Uterus (tissue), 4 donors: ENCODE measurements at places on chromosomes 4 and X. TPM values are rescaled to one million over a fixed set of nuclear protein-coding genes. Genes with fewer than 3 reads are reported as not detected.
A peak's percentile ranks its signal among the peaks of the same experiment; 100 is the strongest.

Gene OPHN1
- 8.5 TPM for total RNA-seq

DNA sequence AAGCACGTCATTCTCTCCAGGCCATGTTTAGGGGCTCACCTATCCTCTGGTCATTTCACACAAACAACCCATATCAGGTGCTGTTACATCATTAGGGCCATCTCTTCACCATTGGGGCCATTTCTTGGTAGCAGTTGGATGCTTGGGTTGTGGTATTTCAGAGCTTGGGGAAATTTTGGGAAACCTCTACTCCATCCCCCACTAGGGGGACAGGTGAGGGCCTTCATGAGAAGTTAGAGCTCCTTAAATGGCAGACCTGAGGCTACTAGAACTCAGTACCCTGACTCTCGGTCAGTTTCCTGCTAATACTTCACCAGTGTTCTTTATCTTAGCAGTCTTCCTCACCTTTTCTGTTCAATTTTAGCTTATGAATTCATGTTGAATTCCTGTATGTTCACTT lies 50.2 kb downstream of the ZNF827 start:
- no peaks in the 10 kb centered on the region for H3K36me3 ChIP-seq
- H3K4me1 ChIP-seq, result peaks cover 4% of the 10 kb centered on the region
- H3K27me3 ChIP-seq, result no peaks in the 10 kb centered on the region
- no peak overlapping the region for H3K4me3 ChIP-seq

GRCh38 chr4:23058165-23058776 lies 365.5 kb downstream of the GBA3 start:
- no peak overlapping the region for H3K4me3 ChIP-seq
- H3K36me3 ChIP-seq, result no peaks in the 10 kb centered on the region
- DNase-seq, result no peak
- no peaks in the 10 kb centered on the region for H3K4me1 ChIP-seq
- no peak overlapping the region for H3K27ac ChIP-seq

GRCh38 chr4:102533904-102534303 lies 32.7 kb downstream of the NFKB1 start:
- peaks cover 6% of the 10 kb centered on the region for H3K4me1 ChIP-seq
- H3K36me3 ChIP-seq, result no peaks in the 10 kb centered on the region
- H3K27ac ChIP-seq, result no peak overlapping the region
- no peak for DNase-seq

DNA sequence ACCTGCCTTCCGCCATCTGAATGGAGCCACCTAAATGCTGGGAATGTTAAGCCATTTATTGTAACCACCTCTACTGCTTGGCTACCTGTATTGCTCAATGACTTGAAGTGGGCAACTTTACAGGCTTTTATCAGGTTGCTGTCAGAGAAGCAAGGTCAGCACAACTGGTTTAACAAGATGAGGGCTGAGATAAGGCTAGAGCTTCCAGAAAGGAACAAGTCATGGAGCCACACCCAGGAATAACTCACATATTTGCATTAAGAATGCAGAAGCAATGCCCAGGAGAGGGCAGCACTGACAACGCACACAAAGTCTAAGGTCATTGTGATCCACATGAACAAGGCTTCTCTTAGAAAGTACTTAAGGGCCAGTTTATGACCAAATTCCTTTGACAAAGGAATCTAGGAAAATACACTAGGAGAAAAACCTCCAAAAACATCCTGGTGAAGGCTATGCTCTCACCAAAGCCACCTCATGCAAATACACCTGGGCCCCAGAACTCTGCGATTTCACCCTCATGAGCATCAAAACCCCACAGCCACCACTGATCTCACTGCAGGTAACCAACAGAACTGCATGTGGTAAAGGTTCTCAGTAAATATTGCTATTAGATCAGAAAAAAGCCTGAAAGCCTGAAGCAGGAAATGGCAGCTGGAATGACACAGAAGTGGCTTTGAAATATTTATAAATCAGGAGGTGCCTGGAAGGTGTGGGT lies 15.0 kb upstream of the STS start:
- H3K4me1 ChIP-seq, result no peaks in the 10 kb centered on the region
- H3K4me3 ChIP-seq, result no peak overlapping the region
- peak overlapping the region; percentile 24 for H3K27ac ChIP-seq
- no peak for DNase-seq

GRCh38 chr4:148171596-148171995 lies 270.6 kb downstream of the NR3C2 start:
- H3K36me3 ChIP-seq, result no peaks in the 10 kb centered on the region
- H3K4me1 ChIP-seq, result no peaks in the 10 kb centered on the region
- no peak overlapping the region for H3K4me3 ChIP-seq
- H3K27ac ChIP-seq, result no peak overlapping the region

DNA sequence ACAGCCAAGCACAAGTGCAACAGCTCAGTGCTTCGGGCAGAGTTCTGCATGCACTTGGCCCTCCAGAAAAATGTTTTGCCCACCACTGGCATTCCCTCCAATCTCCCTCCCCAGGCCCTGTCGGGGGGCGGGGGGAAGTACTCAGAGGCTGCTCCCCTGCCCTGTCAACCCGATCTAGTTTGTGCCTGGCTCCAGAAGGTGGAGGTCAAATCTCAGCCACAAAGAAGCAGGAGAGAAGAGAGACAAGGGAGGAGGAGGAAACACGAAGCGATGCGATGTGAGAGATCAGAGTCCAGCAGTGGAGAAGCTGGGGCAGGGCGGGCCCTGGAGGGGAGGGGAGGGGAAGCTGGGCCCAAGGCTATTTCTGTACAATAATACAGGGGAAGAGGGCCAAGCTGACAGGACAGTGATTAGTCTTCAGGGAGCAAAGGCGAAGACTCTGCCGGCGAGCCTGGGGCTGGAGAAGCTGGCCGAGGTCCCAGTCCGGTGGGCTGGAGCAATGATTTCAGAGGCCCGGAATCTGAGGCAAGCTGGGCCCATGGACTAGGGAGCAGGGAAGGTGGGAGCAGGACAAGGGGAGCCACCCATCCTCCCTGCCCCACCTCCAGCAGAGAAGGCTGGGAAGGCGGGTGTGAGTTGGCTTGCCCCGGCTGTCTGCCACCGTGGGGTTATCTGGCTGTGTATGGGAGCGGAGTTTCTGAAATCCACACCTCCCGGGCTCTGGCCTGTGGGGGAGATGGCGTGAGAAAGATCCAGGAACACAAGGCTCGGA lies 167.1 kb downstream of the EFNB1 start:
- H3K27me3 ChIP-seq, result no peaks in the 10 kb centered on the region
- peak overlapping the region; percentile 73 for H3K27ac ChIP-seq
- H3K4me3 ChIP-seq, result no peak overlapping the region
- no peaks in the 10 kb centered on the region for H3K4me1 ChIP-seq
- peak; percentile 76 for DNase-seq
- H3K36me3 ChIP-seq, result no peaks in the 10 kb centered on the region

Gene IL21
- total RNA-seq, result not detected

DNA sequence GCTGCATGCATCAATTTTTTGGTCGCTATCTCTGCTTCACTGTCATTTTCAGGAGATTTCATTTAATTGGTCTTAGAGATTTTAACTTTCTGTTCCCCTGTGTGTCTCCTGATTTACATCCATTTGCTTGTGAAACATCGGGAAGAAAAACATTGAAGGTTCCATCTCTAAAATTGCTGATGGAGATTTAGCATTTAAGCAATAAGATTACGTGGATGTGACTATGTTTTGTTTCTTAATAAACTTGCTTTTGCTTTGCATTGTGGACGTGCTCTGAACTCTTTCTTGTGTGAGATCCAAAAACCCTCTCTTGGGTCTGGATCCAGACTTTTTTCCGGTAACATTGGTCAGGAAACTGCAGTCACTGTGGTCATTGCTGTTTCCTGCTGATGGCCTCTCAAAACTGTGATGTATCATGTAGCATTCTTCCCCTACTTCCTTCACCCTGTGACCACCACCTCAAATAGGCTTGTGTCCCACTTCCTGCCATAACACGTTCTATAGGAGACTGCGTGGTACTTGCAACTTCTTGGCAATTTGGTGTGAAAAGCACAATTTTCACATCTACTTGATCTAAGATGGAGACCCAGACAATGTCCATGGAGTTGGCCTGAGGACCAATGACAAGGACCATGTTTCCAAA lies 4.9 kb downstream of the CXCL2 start:
- DNase-seq, result no peak
- H3K4me1 ChIP-seq, result peaks cover 3% of the 10 kb centered on the region
- H3K36me3 ChIP-seq, result no peaks in the 10 kb centered on the region
- H3K27ac ChIP-seq, result no peak overlapping the region
- no peaks in the 10 kb centered on the region for H3K27me3 ChIP-seq
- H3K4me3 ChIP-seq, result no peak overlapping the region

GRCh38 chrX:34629572-34629971 lies 27.5 kb downstream of the TMEM47 start:
- H3K36me3 ChIP-seq, result no peaks in the 10 kb centered on the region
- no peak overlapping the region for H3K4me3 ChIP-seq
- no peak overlapping the region for H3K27ac ChIP-seq
- DNase-seq, result no peak
- H3K4me1 ChIP-seq, result no peaks in the 10 kb centered on the region

- H3K4me3 ChIP-seq, result no peak overlapping the region
- no peaks in the 10 kb centered on the region for H3K27me3 ChIP-seq
- no peaks in the 10 kb centered on the region for H3K4me1 ChIP-seq
- no peaks in the 10 kb centered on the region for H3K36me3 ChIP-seq
These were observed 53.9 kb upstream of the C4orf50 start for GRCh38 chr4:6071959-6072720.

Gene KIT
- total RNA-seq, result 19.4 TPM

GRCh38 chr4:113882668-113883067 lies 96.8 kb downstream of the ARSJ start:
- no peaks in the 10 kb centered on the region for H3K4me1 ChIP-seq
- H3K27ac ChIP-seq, result no peak overlapping the region
- H3K4me3 ChIP-seq, result no peak overlapping the region
- H3K27me3 ChIP-seq, result no peaks in the 10 kb centered on the region
- no peaks in the 10 kb centered on the region for H3K36me3 ChIP-seq
- DNase-seq, result no peak

DNA sequence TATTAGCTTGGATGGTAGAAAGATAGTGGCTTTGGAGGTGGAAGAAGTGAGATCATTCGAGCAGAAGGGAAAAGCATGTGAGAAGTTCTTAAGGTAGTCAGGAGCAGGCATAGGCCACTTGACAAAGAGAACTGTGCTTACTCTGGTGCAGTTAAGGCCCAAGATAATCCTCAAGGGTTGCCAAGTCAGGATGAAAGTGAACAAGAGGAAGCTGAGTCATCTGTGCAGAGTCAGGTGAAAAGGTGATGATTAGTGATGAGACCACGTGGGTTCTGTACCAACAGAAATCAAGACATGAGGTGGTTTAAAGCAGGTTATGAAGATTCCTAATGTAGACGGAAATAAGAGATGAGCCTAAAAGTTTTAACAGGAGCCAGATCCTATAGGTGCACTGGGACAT lies 369.8 kb downstream of the DTHD1 start:
- no peak overlapping the region for H3K4me3 ChIP-seq
- no peak for DNase-seq
- no peak overlapping the region for H3K27ac ChIP-seq
- H3K4me1 ChIP-seq, result no peaks in the 10 kb centered on the region
- H3K27me3 ChIP-seq, result no peaks in the 10 kb centered on the region

DNA sequence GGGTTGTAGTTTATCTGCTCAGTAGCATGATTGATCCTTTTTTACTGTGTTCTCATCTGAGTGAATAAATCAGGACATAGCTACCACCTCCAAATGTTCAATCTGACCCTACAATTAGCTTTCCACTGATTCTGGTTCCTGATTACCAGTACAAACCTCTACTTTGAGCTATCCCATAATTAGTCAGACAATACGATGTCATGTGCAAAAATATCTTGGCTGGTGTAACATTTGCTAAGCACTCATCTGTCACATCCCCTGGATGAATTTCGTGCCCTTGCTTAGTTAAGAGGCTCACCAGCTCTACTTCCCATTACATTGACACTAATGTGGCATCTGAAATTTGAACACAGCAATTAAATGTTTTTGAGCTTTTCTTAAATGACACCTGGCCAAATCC lies 1101.0 kb upstream of the PCDH7 start:
- no peaks in the 10 kb centered on the region for H3K27me3 ChIP-seq
- H3K36me3 ChIP-seq, result no peaks in the 10 kb centered on the region
- H3K4me1 ChIP-seq, result no peaks in the 10 kb centered on the region
- no peak overlapping the region for H3K27ac ChIP-seq

Gene ITGB1BP2
- total RNA-seq, result 5.5 TPM

GRCh38 chr4:140971077-140971792 lies 162.0 kb downstream of the RNF150 start:
- H3K27ac ChIP-seq, result no peak overlapping the region
- no peaks in the 10 kb centered on the region for H3K27me3 ChIP-seq
- no peaks in the 10 kb centered on the region for H3K36me3 ChIP-seq
- H3K4me3 ChIP-seq, result no peak overlapping the region
- DNase-seq, result no peak
- no peaks in the 10 kb centered on the region for H3K4me1 ChIP-seq

Gene SLC10A3
- 39.9 TPM for total RNA-seq

GRCh38 chr4:65007841-65008439 lies 598.7 kb upstream of the TECRL start:
- DNase-seq, result no peak
- H3K27ac ChIP-seq, result no peak overlapping the region
- H3K36me3 ChIP-seq, result no peaks in the 10 kb centered on the region
- no peaks in the 10 kb centered on the region for H3K4me1 ChIP-seq
- no peak overlapping the region for H3K4me3 ChIP-seq
- H3K27me3 ChIP-seq, result no peaks in the 10 kb centered on the region

DNA sequence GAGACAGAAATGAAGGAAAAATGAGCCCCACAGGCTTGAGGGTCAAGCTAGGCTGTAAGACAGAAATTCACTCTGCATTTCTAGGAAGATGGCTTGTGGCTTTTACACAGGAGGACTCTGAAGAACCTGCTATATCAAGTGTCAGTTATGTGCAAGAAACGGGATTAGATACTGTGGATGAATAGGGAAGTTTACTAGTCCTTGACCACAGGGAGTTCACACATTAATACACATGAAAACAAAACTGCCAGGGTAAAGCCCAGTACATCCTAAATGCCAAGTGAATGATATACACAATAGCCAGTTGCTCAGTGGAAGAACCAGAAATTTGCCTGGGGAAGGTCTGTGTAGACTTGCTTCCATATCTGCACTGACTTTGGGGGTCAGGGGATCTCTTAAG lies 53.5 kb downstream of the TMEM131L start:
- H3K4me3 ChIP-seq, result no peak overlapping the region
- H3K36me3 ChIP-seq, result no peaks in the 10 kb centered on the region
- no peak overlapping the region for H3K27ac ChIP-seq
- no peaks in the 10 kb centered on the region for H3K4me1 ChIP-seq
- H3K27me3 ChIP-seq, result no peaks in the 10 kb centered on the region
- DNase-seq, result no peak

Gene AFP
- not detected for total RNA-seq

Gene STOX2
- 19.4 TPM for total RNA-seq

- H3K36me3 ChIP-seq, result no peaks in the 10 kb centered on the region
- H3K4me1 ChIP-seq, result no peaks in the 10 kb centered on the region
- no peak for DNase-seq
- H3K4me3 ChIP-seq, result no peak overlapping the region
These were observed 888.9 kb downstream of the PCDH18 start for GRCh38 chr4:136643416-136643815.

- H3K4me3 ChIP-seq, result no peak overlapping the region
- H3K27me3 ChIP-seq, result no peaks in the 10 kb centered on the region
- DNase-seq, result peak; percentile 35
- H3K27ac ChIP-seq, result peak overlapping the region; percentile 38
- no peaks in the 10 kb centered on the region for H3K36me3 ChIP-seq
These were observed 13.8 kb downstream of the RNF4 start for GRCh38 chr4:2482693-2483092.
